ENCODE measurements at places on chromosomes 6 and 20.

DNA sequence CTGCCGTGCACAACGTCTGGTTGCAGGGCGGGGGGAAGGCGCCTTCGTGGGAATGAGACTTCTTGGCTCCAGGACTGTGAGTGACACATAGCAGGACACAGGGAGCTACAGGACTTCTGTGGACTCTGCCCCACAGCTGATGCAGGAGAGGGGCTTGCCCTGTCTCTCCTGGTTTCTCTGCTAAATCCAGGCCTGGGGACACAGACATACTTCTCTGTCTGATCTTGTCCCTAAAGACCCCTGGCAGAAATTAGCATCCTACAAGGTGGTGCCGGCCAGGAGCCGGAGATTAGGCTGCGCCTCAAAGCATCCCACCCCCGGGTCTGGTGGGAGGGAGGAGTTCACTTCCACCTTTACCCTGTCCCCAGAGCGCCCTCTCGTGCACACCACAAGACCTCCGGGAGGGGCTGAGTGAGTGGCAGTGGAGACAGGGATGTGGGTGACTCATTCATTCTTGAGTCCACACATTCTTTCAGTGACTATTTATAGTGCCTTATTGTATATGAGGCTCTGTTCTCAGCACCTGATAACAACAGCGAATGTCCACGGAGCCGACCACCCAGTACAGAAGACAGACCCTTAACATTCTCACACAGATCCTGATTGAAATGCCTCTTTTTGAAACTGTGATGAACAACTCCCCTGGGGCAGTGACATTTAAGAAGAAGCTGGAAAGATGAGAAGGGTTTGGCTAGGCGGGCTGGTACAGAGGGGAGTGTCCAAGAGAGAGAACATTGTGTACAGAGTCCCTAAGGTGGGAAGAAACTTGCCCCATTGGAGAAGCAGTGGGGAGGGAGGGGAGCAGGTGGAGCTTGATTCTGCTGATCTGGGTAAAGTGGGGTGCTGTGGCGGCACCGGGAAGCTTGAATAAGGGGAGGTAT, 39.0 kb downstream of the GMPR start:
- peak; percentile 71 for DNase-seq

- DNase-seq, result no peak
Measured at GRCh38 chr20:41272339-41272738, 45.2 kb downstream of the ZHX3 start.

GRCh38 chr6:44180406-44180805, 21.8 kb downstream of the CAPN11 start:
- DNase-seq, result no peak

- no peak for DNase-seq
Measured at GRCh38 chr20:44135417-44136204, 51.4 kb downstream of the JPH2 start.

- DNase-seq, result no peak
Measured at GRCh38 chr20:64152906-64153305, 11.3 kb upstream of the MYT1 start.

- DNase-seq, result no peak
Measured at GRCh38 chr6:13181393-13181792, 146.9 kb downstream of the TBC1D7 start.

- DNase-seq, result no peak
Measured at GRCh38 chr20:62823688-62824475, 7.0 kb downstream of the COL9A3 start.

DNA sequence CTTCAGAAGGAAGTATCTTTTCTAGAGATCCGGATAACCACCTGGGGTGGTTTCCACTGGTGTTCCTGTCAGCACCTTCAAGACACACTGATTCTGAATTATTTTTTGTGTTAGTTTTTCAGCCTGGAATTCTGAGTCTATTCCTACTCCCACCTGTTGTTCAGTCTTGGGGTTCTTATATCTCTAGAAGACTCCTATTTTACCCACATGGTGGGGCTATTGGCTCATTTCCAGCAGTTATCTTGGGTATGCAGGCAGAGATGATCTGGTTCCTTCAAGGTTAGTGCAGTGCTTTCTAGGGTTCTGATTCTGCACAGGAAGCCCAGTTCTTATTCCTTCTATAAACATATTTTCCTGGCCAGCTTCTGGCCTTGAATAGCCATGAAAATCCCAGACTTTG, 175.6 kb upstream of the PDE7B start:
- peak; percentile 35 for DNase-seq

GRCh38 chr6:160167604-160168399, 46.2 kb downstream of the SLC22A1 start:
- peak; percentile 43 for DNase-seq

- no peak for DNase-seq
Measured at GRCh38 chr6:72683797-72684196, 61.9 kb downstream of the KCNQ5 start.

DNA sequence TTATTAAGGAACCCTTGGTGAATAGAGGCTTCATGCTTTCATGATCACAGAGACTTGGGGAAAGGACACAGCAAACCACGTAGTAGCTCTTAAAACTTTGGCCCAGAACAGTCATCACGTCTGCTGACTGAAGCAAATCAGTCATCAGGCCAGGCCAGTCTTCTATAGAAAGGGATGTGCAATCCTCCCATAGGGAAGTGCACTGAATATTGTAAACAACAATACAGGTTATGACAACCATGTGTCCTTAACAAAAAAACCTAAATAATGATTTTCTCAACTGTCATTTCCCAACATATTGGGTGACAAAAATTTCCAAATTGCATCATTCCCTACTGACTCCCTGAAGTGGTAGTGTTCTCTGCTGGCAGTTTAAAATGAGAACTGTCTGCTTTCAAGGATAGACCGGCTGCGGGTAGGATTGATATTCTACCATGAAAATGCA, 388.2 kb upstream of the CITED2 start:
- peak; percentile 81 for DNase-seq

- peak; percentile 75 for DNase-seq
Measured at GRCh38 chr6:31851485-31851832, 11.2 kb downstream of the NEU1 start.

GRCh38 chr20:2080532-2081224, 20.9 kb upstream of the STK35 start:
- DNase-seq, result no peak

DNA sequence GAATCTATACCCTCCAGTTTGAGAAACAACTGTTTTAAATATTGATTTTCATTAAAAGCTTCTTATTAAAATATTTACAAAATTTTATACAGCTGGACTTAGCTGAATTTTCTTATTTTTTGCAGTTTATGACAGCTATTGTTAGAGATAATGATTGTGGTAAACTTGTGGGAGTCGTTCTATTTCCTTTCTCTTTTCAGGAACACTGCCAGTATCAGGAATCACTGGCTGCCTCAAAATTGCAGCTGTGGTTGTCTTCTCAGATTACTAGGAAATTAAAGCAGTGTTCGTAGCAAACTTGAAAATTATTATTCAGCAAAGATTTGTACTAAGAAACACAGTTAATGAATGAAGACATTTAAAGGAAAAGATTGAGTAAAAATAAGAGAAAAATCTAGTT, 311.0 kb downstream of the CENPW start:
- DNase-seq, result no peak

- no peak for DNase-seq
Measured at GRCh38 chr6:137875606-137876005, 8.5 kb downstream of the TNFAIP3 start.

DNA sequence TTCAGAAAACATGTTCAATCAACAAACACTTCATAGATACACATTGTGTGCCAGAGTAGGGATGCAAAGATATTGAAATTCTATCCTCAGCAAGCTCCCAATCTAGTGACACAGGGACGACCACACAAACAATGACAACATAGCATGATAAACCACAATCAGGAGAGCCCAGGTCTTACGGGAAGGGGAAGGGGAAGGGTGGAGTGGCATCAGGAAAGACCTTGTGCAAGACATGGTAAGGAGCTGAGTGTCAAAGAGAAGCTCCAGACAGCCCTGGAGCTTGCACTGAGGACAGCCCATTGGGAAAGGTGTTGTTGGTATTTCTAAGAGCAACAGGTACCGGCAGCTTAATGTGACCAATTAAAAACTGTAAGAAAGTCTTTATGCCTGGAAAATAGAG, 103.6 kb downstream of the PDE7B start:
- no peak for DNase-seq

DNA sequence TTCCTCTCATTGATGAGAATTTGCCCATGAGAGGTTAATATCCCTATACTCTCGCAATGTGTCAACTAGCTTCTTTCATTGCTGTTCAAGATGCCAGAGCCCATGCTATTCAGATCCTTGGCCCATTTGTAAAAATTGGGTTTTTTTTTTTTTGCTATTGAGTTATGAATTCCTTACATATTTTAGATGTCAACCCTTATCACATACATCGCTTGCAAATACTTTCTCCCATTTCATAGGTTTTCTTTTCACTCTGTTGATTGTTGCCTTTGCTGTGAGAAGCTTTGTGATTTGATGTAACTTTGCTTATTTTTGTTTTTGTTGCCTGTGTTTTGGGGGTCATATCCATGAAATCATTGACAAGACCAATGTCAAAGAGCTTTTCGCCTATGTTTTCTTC, 32.2 kb upstream of the IPCEF1 start:
- DNase-seq, result no peak

GRCh38 chr20:50762045-50762422, 30.7 kb downstream of the PARD6B start:
- no peak for DNase-seq

DNA sequence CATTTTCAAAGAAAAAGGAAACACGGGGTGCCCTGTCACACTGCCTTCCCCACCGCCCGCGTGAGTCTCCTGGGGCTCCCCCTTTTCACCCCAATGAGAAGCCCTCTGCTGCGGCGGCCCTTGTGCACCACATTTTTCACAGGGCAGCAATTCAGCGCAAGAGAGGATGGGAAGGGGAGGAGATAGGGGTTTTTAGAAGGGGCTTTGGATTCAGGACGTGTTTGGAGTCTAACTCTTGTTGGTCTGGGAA, 726 bp upstream of the ARFGEF3 start:
- no peak for DNase-seq
